ENCODE measurements at places on chromosomes 4 and X. TPM values are rescaled to one million over a fixed set of nuclear protein-coding genes. Genes with fewer than 3 reads are reported as not detected.

The CXCL5 gene
- total RNA-seq: 0.36 TPM

The GPR50 gene
- not detected for total RNA-seq

The SCD5 gene
- total RNA-seq: 18.0 TPM

The SFRP2 gene
- total RNA-seq: 1.8 TPM

The INTS12 gene
- total RNA-seq: 22.9 TPM

The PRR32 gene
- not detected for total RNA-seq

The PNMA5 gene
- total RNA-seq: not detected

The HNRNPDL gene
- total RNA-seq: 97.0 TPM
